Stimulated activated CD4-positive, alpha-beta T cell treated with anti-CD3 and anti-CD28 coated beads, Interleukin-1b, Interleukin-23, amount 100 ng/mL, for 1 hour (primary cell): ENCODE measurements at places on chromosomes 1 and 21.

GRCh38 chr1:235910357-235911299, 43.9 kb upstream of the LYST start:
- no peak for DNase-seq

DNA sequence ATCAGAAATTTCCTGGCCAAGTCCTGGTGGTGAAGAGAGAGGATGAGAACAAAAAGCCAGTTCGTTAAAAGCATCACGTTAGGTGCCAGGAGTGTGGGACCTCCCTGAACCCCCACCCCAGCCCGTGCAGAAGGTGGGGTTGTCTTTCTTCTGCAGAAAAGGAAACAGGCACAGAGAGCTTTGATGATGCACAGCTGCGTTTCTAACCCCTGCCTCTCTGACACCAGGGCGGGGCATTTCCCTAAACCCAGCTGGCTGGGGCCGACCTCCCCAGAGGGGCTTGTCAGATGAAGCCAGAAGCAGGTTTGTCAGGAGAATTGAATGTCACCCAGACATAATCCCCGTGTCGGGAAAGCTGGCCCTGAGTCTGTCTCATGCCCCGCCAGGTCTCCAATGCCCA, 189.3 kb upstream of the EDN2 start:
- DNase-seq = no peak

GRCh38 chr1:19737104-19737825, 62.5 kb downstream of the TMCO4 start:
- DNase-seq = no peak

- no peak for DNase-seq
These were observed 76.0 kb downstream of the GPATCH2 start for GRCh38 chr1:217554849-217555248.

DNA sequence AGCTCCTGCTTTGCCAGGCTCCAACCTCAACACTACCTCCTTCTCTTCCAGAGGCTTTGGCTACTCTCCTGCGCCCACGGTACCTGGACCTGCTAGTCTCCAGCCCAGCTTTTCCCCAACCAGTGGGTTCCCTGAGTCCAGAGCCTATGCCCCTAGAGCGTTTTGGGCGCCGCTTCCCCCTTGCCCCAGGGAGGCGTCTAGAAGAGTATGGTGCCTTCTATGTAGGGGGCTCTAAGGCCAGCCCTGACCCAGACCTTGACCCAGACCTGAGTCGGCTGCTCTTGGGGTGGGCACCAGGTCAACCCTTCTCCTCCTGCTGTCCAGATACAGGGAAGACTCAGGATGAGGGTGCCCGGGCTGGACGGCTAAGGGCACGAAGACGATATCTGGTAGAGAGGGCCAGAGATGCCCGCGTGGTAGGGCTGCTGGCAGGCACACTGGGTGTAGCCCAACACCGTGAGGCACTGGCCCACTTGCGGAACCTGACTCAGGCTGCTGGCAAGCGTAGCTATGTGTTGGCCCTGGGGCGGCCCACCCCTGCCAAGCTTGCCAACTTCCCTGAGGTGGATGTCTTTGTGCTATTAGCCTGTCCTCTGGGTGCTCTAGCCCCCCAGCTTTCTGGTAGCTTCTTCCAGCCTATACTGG, 1.6 kb downstream of the DPH2 start:
- DNase-seq = no peak

DNA sequence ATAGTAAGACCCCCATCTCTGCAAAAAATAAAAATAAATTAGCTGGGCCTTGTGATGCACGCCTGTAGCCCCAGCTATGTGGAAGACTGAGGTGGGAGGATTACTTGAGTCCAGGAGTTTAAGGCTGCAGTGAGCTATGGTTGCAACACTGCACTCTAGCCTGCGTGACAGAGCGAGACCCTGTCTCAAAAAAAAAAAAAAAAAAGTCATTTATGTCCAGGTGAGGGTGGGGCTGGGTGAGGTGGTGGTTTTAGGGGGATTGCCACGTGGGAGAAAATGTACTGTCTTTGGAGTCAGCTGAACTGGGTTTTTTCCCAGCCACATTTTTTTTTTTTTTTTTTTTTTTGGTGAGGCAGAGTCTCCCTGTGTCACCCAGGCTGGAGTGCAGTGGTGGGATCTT, 6.7 kb downstream of the PIK3CD start:
- DNase-seq = no peak

DNA sequence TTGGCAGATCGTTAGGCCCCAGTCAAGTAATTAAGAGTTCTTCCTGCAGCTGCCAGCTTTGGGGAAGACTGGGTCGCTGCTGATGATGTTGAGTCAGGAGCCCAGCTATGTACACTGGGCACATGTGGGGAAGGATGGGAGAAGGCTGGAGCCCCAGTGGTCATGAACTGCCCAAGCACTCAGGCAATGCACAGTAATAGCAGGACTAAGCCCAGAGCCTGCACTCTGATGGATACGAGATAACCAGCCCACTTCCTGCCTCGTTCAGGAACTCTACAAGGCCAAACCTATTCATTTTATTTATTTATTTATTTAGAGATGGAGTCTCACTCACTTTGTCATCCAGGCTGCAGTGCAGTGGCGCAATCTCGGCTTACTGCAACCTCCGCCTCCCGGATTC, 81.1 kb upstream of the BTG3 start:
- no peak for DNase-seq

DNA sequence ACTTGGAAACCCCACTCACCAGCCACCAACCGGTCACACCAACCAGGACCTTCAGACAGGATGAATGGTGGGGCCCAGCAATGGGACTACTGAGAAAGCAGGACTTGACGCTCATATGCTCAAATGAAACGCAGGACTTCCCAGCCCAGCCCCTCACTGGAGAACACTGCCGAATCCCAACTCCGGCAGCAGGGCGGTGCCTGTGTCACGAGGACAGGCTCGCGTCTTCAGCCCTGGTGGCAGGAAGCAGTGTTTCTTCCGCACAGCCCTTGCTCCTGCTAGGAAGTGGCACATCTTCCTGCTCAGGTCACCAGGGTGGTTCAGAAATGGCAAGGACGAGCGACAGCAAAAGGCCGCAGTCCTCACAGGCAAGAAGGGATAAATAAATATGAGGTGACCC, 38.9 kb downstream of the CD58 start:
- DNase-seq = no peak
